ENCODE measurements at places on chromosomes 13 and 19.
A peak's percentile ranks its signal among the peaks of the same experiment; 100 is the strongest.

DNA sequence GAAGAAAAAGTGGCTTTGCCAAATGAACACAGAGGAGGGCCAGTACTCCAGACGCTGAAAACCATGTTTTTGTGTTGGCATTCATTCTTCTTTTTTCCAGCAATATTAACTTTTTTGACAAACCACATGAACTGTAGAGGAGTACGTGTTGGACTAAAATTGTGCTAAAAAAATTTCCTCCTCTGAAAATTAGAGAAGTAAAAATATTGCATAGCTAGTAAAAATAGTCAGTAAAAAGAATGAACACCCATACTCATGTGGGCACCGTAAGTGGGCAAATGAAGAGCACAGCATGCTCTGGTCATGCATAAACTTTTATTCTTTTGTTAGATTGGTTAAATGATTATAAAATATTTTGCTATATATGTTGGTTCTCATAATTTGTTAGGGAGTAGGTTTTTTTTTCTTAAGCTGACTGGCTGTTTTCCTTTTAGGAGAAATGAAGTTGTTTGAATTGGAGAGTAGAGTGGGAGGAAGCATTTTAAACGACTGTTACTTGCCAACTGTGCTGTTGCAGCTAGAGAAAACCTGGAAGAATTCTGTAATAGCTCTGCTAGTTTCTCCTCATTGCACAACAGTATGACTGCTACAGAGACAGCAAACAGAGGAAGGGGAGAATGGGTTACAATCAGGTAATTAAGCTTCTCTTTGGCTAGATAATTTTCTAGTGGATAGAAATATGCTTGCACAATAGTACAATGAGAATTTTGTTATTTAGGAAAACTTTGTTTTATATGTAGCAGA lies 222.4 kb downstream of the KCTD12 start:
- no peak for DNase-seq

DNA sequence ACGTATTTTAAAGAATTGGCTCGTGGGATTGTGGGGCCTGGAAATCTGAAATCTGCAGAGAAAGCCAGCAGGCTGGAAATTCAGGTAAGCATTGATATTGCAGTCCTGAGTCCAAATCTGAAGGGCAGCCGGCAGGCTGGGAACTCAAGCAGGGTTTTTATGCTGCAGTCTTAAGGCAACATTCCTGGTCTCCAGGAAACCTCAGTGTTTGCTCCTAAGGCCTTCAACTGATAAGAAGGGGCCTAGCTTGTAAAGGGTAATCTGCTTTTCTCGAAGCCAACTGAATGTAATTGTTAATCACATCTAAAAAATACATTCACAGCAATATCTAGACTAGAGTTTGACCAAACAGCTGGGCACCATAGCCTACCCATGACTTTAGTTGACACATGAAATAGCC lies 154.4 kb downstream of the EFNB2 start:
- no peak for DNase-seq

- no peak for DNase-seq
These were observed at the start of gene NLRP12 for GRCh38 chr19:53824134-53824611. Gene NLRP12, minus strand, starts transcription at chr19:53824314. Its CDS starts 140 bp downstream, at chr19:53824174.

GRCh38 chr19:29543381-29543780 lies 17.6 kb downstream of the VSTM2B start:
- no peak for DNase-seq

- DNase-seq, result no peak
These were observed 9.8 kb downstream of the FUT6 start for GRCh38 chr19:5829567-5830310.

DNA sequence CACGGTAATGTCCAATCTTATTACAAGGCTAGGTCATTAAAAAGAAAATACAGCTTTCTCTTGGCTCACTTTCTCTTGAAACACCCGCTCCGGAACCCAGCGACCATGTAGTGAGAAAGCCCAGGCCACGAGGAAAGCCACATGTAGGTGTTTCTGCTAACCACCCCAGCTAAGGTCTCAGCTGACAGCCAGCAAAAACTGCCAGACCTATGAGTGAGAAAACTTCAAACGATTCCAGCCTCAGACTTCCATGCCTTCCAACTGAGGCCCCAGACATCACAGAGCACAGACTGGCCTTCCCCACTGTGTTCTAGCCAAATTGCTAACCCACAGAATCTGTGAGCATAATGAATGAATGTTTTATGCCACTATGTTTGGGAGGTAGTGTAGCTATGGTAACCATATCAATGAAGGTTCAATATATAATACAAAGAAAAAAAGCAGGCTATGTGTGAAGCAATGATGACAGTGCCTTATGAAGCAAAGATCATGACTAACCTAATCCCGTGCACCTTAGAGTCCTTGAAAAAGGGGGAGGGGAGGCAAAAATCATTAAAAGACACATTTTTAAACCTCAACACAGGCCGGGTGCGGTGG lies 11.9 kb upstream of the TPTE2 start:
- no peak for DNase-seq

- DNase-seq, result no peak
These were observed 833 bp downstream of the GAMT start for GRCh38 chr19:1400281-1401137.

DNA sequence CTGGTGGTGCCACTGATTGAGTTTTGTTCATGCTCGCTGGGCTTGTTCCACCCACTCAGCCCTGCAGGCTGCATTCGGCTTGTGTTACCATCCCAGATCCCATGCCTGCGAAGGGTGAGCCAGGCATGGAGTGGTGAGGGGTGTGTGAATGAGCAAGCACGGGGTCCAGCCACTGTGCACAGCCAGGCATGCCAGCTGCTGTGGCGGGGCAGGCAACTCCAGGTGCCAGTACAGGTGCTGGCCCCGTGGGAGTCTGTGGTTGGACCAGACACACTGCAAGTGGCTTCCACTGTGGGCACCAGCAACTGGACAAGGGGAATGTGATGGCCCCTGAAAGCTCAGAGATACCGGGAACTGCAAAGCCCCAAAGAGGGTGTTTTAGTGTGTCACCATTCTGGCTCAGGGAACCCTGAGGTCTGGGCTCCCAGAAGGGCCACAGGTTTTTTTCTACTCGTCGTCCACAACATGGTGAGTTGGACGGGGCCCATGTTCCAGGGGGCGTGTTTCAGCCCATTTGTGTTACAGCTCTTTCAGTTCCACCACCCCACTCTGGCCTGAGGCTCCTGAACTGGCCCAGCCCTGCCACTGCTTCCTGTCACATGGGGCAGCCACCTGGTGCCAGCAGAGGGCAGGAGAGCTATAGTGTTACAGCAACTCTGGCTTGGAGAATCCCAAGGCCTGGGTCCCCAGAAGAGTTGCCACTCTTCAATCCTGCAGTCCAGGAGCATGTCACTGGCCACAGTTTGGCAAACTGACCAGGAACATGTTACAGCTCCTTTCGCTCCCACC lies 217.0 kb upstream of the OBI1 start:
- no peak for DNase-seq

GRCh38 chr13:75226733-75227435 lies 255.1 kb downstream of the TBC1D4 start:
- DNase-seq, result no peak

DNA sequence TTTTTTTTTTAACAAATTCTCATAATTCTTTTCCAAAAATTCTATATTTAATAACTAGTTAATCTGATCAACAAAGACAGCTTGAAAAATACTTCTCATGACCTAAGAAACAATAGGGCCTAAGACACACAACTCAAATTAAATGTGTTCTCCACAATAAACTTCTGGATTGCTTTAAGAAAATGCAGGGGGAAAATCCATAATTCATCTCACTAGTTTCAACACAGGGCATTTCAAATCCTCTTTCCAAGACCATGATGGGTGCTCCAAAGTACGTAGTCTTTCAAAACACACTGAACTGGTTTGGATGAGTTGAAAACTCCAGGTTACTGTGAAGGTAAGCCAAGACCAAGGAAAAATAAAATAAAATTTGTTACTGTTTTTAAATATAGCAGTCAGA lies 62.6 kb downstream of the DCLK1 start:
- no peak for DNase-seq

GRCh38 chr13:21450936-21451335 lies 8.2 kb downstream of the ZDHHC20 start:
- no peak for DNase-seq

DNA sequence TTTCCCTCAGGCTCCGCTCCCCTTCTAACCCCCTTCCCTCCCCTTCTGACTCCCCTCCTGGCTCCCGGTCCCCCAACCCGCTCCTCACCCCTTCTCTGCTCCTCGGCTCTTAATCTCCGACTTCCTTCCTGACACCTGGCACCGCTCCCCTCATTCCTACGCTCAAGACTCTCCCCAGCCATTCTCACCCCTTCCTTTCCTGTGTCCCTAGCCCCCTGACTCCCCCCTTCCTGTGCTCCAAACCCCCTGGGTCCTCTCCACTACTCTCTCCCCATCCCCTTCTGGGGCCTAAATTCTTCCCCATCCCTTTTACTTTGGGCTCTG lies 658 bp downstream of the CLPP start:
- DNase-seq, result no peak

DNA sequence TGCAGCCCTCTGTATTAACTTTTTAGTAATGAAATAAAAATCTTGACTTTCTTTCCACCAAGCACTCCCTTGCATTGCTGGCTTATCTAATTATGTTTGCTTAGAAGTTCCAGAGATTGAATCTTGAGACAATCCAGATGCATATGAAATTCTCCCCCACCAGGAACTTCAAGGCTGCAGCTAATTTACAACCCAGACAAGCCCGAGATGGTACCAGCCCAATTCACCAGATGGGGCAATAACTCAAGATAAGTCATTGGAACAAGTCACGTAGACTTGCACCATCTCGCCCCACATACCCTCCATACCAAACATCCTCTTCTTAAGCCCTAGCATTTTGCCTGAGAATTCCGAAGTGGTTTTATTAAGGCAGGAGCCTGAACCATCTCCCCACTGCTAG lies 29.0 kb downstream of the UTP14C start:
- DNase-seq, result no peak

DNA sequence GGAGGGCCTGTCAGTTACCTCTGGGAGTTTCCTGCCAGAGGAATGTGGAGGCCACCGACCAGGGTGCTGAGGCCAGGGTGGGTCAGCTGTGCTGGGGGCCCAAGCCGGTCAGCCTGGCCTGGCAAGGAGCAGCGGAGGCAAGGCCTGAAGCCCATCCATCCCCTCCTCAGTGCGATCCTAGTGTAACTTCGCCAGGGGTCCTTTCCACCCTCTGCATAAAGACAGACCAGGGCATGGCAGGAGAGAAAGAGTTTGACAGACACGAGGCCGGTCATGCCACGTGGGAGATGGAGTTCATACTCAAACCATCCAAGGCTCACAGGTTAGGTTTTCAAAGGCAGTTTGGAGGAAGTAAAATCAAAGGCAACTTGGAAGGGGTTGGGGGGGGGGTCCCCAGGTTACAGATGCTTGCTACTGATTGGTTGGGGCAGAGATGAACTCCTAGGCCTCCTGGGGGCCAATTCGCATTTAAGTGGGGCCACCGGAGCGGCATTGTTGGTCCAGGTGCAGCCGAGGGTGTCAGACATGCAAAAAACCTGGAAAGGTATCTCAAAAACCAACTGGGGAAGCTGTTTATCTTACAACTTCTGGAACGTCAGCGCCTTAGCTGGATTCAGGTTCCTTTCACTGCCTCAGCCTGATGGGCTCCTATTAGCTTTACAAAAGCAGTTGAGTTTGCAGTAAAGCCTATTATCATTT lies 36.8 kb upstream of the DPRX start:
- DNase-seq, result no peak

- no peak for DNase-seq
These were observed 406.5 kb downstream of the FOXO1 start for GRCh38 chr13:40259899-40260298.

GRCh38 chr13:43246382-43246781 lies 223.0 kb downstream of the DNAJC15 start:
- no peak for DNase-seq

DNA sequence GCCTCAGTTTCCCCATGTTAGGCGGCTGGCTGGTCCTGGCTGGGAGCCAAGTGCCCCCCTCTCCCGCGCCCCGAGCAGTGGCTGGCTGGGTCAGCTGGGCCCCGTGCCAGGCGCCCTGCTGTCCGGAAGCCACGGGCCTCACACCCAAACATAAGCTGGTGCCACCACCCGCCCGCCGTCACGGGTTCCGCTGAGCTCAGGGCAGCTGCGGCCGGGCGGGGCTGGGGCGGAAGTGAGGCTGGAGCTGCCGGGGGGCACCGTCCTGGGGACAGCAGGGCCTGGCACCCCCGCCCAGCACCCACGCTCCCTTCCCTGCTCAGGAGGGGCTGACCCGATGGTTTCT lies 19.3 kb downstream of the HCN2 start:
- DNase-seq, result no peak

- DNase-seq, result no peak
These were observed 14.7 kb upstream of the POSTN start for GRCh38 chr13:37613236-37613635.

DNA sequence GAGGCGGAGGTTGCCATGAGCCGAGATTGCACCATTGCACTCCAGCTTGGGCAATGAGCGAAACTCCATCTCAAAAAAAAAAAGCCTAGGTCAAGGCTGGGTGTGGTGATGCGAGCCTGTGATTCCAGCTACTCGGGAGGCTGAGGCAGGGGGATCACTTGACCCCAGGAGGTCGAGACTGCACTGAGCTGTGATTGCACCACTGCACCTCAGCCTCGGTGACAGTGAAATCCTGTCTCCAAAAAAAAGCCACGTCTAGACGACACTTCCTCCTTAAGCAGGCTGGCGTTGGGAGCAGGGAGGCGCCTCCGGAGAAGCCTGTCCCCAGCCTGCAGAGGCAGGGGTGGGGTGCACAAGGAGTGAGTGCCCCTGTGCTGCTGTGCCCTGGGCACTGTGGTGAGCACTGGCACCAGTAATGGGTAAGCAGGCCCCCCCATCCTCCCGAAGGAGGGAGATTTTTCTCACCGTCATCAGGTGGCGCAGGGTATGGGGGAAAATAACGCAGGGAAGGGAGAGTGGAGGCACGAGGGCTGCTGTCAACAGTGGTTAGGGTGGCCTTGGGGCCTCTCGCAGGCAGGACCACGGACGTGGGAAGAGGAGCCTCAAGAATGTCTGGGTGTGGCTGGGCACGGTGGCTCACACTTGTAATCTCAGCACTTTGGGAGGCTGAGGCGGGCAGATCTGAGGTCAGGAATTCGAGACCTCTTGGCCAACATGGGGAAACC lies 706 bp downstream of the P2RY11 start:
- DNase-seq, result peak; percentile 67

- DNase-seq, result no peak
These were observed 51.5 kb downstream of the SKA3 start for GRCh38 chr13:21124852-21125251.

GRCh38 chr19:8518536-8518935 lies 4.6 kb upstream of the ZNF414 start:
- DNase-seq, result no peak

GRCh38 chr13:62687732-62688131 lies 1272.1 kb upstream of the PCDH20 start:
- no peak for DNase-seq

DNA sequence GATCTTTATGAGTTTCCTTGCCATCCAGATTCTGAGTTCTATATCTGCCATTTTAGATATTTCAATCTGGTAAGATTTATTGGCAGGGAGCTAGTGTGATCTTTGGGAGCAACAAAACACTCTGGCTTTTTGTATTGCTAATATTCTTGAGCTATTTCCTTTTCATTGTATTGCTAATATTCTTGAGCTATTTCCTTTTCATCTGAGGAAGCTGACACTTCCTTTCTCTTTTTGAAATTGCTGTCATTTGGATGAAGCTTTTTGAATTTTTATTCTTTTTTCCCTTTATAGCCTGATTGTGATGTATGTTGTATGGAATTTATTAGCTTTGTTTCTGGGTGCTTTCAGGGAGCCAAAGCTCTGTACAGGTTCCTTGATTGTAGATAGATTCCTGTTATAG lies 873.5 kb upstream of the ATXN8OS start:
- DNase-seq, result no peak

GRCh38 chr13:76790980-76791819 lies 95.0 kb downstream of the KCTD12 start:
- DNase-seq, result no peak
